DND-41 (cell line): ENCODE measurements at places on chromosomes 7 and 10.
A peak's percentile ranks its signal among the peaks of the same experiment; 100 is the strongest.

DNA sequence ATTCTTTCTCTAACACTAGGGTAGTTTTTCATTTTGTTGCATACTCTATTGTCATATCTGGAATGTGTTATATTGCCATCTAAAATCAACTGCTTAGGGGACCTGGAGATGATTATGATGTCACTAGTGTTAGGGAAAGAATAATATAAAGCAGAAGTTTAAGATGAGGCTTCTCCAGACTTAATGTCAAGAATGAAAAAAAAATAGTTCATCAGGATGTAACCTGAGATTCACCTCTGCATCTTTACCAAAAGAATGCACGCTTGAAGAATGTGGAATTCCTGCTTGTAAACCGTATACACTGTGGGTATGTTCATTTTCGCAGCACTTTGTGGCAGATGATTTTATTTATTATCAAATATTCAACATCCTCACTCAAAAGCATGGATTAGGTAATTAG lies 184.6 kb downstream of the ST7 start:
- DNase-seq: no peak

DNA sequence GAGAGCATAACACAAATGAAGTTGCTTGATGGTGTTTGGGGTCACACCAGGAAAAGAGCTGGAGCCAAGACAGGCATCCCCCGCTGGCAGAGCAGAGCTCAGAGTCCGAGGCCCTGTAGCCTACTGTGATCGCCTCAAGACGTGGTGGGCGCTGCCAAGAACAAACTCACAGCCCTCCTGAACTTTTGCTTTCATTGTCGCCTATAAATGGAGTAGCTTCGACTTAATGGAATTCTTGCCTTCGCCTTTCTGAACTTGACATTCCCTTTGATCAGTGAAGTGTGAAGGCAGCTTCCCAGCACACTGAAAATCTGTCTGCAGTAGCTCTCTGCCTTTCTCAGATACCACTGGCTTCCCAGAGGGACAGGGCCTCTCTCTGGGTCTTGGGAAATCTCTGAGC lies 21.3 kb downstream of the CPXM2 start:
- no peak for DNase-seq

DNA sequence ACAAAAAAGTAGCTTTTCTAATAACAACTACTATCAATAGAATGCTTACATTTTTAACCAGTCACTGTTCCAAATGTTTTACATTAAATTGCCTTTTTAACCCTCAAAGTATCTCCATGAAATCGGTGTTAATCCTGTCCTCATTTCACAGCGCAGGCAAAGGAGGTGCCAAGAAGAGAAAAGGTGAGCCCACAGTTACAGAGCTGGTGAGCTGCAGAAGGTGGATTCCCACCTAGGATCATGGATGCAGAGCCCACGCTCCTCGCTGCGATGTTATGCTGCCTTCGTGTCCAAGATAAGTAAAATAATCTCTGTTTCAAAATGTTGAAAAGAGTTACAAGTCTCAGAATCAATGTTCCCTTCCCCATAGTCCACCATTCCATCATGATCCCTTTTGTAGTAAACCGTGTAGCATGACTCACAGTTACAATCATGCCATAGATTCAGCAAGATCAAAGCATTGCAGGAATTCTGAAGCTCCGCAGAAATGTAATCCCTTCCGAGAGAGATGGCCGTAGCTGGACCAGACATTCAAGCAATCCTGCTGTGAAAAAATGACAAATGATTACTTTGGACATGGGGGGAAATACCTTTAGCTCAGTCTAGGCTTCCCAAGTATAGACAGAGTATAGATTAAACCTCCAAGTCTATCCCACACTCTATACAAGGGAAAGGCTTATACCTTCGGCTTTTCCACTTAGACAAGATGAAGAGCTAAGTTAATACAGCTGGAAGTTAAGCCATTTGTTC lies 394.7 kb upstream of the AKR1E2 start:
- DNase-seq: no peak

DNA sequence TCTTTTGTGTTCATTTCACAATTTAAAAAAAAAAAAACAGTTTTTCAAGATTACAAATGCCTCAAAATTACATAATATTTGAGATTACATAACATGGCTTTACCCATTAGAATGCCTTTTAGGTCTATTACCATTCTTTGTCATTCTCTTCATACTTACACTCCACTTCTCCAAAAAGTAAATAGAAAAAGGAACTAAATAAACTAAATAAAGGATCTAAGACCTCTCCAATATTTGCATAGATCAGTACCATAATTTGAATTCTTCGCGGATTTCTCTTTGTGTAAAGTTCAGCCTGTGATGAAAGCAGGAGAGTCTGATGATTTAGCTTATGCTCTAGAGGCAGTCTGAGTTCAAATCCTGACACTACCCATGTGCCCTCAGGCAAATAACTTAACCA lies 56.4 kb upstream of the C1GALT1 start:
- no peak for DNase-seq

GRCh38 chr10:509361-510102 lies 179.9 kb downstream of the DIP2C start:
- DNase-seq: no peak

DNA sequence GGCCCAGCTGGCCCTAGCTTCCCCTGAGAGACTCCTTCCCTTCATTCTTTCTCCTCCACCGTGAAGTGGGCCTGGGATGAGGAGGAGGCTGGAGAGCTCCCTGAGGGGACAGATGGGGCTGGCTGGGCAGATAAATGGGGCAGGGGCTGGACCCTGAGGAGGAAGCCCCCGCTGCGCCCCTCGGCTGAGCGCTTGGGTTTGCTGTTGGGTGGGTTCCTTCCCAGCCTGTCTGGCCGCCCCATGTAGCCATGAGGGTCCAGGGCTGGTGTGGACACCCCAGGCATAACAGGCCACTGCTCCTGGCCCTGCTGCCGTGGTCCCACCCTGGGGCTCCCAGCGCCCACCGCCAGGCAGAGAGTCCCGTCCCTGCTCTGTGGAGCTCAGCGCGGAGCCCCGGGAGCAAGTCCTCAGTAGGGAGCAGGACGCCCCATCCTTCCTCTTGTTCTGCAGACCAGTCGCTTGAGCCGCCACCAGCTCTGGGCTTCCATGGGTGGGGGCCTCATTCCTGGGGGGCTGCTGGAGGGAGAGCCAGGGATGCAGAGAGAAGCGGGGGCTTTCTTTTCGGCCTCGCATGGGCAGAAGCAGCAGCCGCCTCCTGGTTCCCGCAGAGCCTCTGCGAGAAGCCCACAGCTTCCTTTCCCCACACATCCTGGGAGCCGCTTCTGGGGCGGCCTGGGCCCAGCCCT lies 266.4 kb upstream of the TCERG1L start:
- no peak for DNase-seq

- no peak for DNase-seq
Observed at GRCh38 chr10:10213237-10213636, 804.4 kb upstream of the CELF2 start.

DNA sequence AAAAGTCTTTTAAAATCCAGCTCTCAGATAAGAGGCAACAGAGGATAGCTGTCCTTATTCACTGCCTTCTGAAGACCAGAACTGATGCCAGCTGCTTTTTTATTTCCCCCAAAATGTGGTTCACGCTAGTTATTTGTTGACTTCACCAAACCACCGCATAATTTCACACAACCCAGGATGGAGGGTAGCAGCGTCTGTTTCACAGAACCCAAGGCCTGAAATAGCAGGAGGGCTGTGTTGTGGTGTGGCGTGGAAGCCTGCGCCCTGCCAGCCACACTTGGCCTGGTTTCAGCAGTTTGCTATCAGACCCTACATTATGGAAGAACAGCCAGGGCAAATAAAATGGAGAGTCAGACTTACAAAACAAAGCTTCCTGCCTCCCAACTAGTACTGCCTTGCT lies 155.4 kb downstream of the DYNC1I1 start:
- DNase-seq: no peak

- DNase-seq: no peak
Observed at GRCh38 chr7:47335557-47336471, 246.1 kb downstream of the TNS3 start.

DNA sequence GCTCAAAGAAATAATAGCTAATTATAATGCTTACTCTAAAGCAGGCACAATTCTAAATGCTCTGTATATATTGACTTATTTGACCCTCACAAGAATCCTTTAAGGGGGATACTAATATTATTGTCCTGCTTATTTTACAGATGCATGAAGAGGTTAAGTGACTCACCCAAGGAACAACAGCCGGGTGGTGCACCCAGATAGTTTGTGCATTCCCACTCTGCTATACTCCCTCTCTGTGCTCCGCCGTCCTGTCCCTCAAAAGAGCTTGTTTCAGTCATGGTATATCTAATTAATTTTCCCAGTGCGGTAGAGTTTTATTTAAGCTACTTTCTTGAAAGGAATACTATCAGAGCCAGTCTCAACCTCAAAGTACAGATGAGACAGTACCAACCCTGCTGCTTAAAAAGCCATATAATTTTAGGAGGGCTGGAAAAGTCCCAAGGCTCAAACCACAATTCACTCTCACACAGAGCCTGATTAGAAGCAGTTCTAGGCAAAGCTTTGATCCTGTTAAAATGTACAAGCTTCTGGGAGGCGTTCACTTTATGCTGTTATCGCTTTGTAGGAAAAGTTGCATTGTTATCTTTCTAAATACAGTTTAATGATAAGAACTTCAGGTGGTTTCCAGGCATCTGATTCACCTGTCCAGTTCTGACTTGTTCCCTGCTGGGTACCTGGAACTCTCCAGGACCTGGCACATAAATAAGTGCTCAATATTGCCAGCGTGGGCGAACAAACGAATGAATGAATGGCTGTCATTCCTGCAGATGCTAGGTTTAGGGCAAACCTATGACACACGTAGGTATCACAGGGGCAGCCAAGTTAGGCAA lies 261.5 kb upstream of the KLF14 start:
- no peak for DNase-seq

GRCh38 chr7:102836191-102836919 lies 76.4 kb upstream of the LRRC17 start:
- DNase-seq: no peak

DNA sequence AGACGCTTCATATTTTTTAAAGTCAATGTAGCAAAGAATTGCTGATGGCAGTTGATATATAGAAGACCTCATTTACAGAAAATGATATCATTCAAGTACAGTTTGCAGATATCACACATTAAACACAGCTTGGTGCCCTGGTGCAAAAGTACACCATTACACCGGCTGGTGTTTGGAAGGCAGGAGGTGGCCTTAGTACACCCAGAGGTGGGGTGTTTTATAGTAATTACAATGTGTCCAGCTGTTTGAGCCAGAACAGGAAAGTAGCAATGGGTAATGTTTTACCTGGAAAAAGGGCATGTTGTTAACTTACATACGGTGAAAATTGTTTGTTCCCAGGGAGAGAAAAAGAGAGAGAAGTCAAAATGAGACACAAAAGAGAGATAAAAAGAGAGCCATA lies 103.0 kb upstream of the YAE1 start:
- DNase-seq: no peak

DNA sequence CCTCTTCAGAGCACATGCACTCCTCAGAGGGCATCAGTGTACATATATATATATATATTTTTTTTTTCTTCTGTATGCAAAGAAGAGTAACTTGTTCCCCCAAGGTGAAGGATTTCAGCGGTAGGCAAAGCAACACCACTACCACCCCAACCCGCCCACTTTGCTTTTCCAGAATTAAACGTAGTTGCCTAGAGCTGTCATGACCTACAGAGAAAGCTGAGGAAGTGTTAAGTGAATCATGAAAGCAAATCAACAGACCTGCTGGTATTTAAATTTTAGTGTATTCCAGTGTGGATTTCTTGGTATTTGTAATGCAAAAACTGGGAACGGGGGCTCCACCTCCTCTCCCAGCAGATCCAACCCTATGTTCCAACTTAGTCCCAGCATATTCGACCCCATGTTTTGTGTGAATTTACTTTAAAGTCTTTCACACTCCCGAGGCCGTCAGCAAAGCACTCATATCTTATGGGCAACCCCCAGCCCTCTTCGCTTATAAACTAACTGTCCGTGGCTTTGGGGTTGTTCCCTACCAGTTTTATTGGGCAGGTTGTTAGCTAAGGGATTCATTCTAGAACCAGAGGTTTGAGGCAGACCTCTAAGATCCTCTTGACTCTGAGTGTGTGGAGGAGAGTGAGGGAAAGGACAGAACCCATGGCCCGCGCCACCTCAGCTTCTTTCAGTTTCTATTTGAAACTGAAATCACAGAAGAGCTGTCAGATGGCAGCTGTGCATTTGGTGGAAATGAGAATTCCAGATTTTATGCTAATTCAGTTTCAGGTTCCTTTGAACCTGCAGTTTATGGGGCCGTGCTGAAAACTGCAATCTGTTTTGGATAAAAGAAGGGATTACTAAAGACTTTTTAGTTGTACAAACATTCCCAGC lies 450.2 kb upstream of the GALNT17 start:
- DNase-seq: peak; percentile 19

GRCh38 chr10:133017203-133017601 lies 70.5 kb upstream of the ADGRA1 start:
- no peak for DNase-seq

- DNase-seq: no peak
Observed at GRCh38 chr10:29130190-29130673, 158.6 kb upstream of the LYZL1 start.

DNA sequence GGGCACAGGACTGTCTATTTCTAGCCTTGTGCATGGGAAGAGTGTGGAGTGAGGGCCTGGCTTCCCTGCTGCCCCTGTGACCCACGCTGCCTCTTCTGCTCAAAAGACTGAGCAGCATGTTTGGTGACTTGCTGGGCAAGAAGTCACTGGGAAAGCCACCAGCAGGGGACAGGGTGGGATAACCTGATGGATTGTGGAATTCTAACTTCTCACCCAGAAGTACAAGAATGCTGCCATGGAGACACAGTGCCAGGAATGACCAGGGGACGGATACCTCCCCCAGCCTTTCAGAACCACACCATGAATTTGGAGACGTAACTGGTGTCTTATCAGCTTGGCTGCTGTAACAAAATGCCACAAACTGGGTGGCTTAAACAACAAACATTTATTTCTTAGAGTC lies 28.4 kb downstream of the GALNTL5 start:
- no peak for DNase-seq

DNA sequence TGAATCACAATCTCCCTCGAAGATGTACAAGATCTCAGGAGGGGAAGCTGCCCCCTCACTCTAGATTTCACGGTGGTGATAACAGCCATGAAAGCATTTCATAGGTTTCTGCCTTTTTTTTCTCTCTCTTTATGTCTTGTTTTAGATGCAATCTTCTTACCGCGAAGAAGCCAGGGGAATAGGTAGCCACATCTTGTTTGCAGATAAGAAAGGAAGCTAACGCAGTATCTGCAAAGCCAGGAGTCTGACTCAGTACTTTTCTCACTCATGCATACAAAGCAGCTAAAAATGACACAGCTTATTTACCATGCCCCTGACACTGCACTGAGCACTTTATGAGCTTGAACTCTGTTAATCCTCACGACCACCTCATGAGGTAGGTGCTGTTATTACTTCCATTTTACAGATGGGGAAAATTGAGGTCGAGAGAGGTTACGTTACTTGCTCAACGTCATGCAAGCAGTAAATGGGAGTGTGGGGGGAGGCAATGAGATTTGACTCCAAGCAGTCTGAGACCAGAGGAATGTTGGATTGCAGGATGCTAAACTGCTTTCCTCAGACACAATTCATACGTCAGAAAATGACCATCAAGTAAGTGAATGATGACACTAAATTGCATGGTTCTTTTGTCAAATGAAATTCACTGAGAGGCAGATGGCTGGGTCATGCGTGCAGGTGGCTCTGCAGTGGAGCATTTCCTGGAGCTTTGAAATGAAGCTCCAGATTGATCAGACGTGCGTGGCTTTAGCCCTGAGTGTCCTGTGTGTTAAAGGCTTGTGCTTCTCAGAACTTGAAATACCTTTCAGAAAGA lies 3.3 kb downstream of the MAP3K8 start:
- DNase-seq: peak; percentile 71

GRCh38 chr10:48291190-48291589 lies 15.3 kb upstream of the MAPK8 start:
- DNase-seq: peak; percentile 65
